ENCODE measurements at places on chromosomes 7 and 10. TPM values are rescaled to one million over a fixed set of nuclear protein-coding genes. Genes with fewer than 3 reads are reported as not detected.

Gene SUN3
- total RNA-seq = not detected

Gene ZNF853
- 0.99 TPM for total RNA-seq

Gene SYCE1
- total RNA-seq = 0.07 TPM

Gene KIN
- 3.7 TPM for total RNA-seq

Measured in smooth muscle cell of the pulmonary artery (primary cell).